H54 (cell line): ENCODE measurements at places on chromosomes 2 and 18.

DNA sequence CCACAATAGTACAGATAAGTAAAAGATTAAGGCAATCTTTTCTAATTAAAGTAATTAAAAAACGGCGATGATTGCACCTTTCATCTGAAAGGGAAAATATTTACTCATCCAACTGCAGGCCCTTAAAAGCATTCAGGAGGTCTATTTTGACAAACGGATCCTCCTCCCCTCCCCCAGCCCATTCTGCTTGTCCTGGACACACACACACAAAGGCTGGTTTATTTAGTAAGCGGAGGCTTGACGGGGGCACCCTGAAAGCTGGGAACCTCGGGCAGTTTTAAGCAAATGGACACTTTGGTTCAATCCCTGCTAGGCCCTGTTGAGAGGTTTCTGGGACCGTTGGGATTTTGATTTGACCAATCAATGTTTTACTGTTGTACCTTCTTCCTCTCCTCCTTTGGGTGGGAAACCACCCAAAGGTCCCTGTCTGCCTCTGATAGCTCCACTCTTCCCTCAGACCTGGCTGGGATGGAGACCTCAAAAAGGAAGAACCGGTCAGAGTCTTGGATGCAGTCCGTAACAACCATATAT is 135.8 kb upstream of the HAAO start:
- no peak for DNase-seq

GRCh38 chr2:146992466-146992865 is 852.4 kb upstream of the ACVR2A start:
- no peak for DNase-seq

- no peak for DNase-seq
Observed at GRCh38 chr2:207770602-207771404, 1.1 kb upstream of the FZD5 start.

DNA sequence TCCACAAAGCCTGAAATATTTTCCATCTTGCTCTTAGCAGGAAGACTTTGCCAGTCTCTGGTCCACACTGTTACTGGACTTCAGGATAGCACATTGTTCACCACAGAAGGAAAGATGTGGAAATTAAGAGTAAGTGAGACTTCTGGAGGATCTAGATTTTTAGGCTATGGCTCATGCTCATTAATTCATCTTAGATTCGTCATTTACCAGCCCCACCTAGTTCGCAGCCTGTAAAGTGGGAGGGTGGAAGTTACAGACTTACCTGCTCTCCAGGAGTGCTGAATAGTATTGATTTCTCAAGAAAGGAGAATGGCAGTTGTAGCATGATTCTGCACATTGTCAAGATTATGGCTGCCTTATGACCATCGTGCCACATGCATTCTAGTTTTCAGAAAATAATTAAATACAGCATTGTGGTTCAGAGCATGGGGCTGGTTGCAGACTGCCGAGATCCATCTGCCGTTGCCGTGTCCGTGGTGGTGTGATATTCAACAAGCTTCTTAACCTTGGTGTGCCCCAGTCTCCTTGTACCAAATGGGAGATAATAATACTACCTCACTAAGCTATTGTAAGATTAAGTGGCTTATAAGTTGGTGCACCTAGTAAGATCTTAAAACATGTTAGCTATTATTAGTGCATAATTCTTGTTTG is 56.8 kb downstream of the RNF144A start:
- no peak for DNase-seq

- no peak for DNase-seq
Observed at GRCh38 chr2:187168720-187169713, 279.0 kb downstream of the CALCRL start.

DNA sequence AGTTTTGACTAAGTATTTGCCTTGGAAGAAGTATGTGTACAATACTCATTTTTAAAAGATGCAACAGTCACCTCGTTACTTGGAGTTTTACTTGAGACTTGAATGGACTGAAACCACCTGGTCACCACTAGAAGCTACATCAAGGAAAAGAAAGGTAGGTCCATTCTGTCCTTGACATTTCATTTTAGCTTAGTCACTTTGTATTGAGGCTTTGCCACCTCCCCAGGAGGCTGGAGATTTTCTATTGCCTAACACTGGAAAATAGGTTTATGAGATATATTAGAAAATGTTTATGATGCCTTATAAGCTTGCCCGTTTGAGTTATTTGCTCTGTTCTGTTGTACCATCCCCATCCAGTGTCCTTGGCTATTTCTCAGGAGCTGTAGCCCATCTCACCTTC is 107.9 kb upstream of the ETAA1 start:
- DNase-seq, result no peak

GRCh38 chr2:100427627-100428258 is 10.3 kb upstream of the CHST10 start:
- DNase-seq, result peak; percentile 20

DNA sequence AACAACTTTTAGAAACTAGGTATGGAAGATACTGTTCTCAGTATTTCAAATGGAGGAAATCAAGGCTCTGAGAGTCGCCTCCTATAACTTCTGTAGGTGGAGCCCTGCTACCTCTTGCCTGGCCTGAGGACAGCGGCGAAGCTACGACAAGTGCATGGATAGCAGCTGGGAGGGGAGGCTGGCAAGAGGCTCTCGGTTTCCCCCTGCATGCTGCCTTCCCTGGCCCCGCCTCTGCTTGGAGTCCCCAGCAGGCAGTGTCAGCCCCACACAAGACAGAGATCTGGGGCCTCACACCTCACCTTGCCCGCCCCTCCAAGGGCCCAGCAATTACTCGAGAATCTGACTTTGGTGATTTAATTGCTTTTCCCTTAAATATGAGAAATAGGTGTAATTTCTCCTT is 107.6 kb upstream of the POU3F3 start:
- no peak for DNase-seq

GRCh38 chr2:162244541-162245031 is 1.3 kb upstream of the FAP start:
- DNase-seq, result peak; percentile 16

GRCh38 chr2:42799881-42800280 is 7.5 kb upstream of the HAAO start:
- DNase-seq, result no peak

- no peak for DNase-seq
Observed at GRCh38 chr18:54939361-54939917, 19.8 kb downstream of the CCDC68 start.

GRCh38 chr2:2687745-2688144 is 356.7 kb upstream of the MYT1L start:
- DNase-seq, result no peak

DNA sequence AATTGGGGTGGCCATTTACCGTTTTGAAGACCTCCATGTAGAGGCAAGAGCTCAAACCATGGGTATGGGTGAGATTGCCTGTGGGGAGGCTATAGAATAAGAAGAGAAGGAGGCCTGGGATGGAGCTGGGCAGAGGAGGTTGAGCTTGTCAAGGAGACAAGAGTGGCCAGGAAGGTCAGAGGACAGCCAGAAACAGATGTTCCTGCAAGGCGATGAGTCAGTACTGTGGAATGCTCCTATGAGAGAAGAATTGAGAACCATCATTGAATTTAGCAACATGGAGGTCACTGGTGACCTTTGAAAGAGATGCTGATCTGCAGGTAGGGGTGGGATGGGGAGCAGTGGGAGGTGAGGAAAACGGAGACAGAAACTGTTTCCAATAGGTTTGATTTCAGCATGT is 3.5 kb downstream of the ACSL3 start:
- DNase-seq, result peak; percentile 36

- DNase-seq, result no peak
Observed at GRCh38 chr2:43025709-43026295, 200.6 kb downstream of the ZFP36L2 start.

DNA sequence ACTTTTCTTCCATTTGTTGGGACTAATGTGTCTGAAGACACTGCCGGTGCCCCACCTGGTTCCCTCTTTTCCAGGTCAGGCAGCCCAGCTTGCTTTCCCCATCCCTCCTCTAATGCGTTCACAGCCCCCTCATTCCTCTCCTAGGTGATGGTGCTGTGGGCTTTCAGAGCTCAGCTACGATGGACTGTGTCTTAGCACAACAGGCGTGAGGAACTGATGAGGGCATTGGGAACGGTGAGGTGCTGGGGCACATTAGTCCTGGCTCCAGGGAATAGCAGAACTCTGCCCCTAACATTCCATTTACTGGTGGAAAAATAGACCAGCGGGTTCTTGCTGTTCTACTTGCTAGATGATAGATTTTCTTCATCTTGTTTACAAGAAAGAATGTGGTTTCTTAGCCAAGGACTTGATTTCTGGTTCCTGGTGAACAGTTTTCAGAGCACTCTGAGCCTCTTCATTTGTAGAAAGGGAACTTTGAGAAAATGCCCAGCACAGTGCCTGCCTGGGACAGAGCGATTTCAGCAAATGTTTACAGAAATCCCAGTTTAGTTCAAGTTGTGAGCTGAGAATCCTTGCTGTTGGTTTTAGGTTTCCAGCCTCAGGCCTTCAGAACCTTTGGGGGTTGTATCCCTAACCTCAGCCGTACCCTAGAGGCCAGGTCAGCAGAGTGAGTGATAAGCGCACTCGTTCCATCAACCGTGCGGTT is 42.5 kb downstream of the LDLRAD4 start:
- no peak for DNase-seq

DNA sequence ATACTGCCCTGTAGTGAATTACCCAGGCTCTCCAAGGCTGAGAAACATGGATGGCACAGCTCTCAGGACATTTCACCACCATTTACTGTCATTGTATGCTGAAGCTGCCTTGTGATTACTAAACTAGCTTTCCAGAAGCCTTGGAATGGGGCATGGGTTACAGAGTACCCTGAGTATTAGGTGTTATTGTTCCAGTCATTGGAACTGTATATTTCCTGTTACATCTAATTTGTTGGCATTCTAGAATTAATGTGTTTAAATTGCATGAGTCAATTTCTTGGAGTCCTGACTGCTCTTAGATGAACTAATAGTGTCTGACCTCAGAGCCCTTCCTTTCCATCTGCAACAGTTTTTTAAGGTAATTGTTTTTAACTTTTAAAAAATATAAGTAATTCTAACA is 9.0 kb downstream of the DGUOK start:
- DNase-seq, result no peak

GRCh38 chr2:127355407-127356008 is 32.3 kb downstream of the MAP3K2 start:
- DNase-seq, result no peak

DNA sequence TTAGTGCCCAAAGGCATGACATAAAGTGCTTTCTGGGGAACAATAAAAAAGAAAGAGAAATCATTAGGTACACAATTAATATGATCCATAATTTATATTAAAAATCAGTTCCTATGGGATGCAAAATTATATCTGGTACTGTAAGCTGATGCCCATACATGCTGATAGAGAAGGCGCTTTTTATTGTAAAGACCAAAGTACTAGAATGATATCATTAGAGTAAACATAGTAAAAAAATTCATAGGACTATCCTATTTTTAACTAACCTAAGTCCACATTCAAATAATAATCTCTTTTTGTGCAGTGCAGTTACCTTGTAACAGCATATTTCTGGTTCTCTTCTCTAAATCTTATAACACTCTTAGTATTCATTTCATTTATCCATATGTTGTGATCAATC is 252.2 kb downstream of the ASXL3 start:
- DNase-seq, result no peak

GRCh38 chr2:122960759-122961641 is 1064.1 kb upstream of the CNTNAP5 start:
- DNase-seq, result no peak

- DNase-seq, result no peak
Observed at GRCh38 chr18:3715231-3716080, 265.5 kb downstream of the TGIF1 start.

GRCh38 chr2:181656450-181657291 is at the start of gene CERKL:
Gene CERKL, minus strand, starts transcription at chr2:181657105. Its CDS starts 99 bp downstream, at chr2:181657006.
- peak; percentile 70 for DNase-seq

- no peak for DNase-seq
Observed at GRCh38 chr2:109017017-109017416, 28.0 kb upstream of the EDAR start.

- DNase-seq, result peak; percentile 88
Observed at GRCh38 chr18:712401-713134, at the start of gene ENOSF1. Gene ENOSF1, minus strand, starts transcription at chr18:712630. Its CDS starts 43 bp downstream, at chr18:712587.

DNA sequence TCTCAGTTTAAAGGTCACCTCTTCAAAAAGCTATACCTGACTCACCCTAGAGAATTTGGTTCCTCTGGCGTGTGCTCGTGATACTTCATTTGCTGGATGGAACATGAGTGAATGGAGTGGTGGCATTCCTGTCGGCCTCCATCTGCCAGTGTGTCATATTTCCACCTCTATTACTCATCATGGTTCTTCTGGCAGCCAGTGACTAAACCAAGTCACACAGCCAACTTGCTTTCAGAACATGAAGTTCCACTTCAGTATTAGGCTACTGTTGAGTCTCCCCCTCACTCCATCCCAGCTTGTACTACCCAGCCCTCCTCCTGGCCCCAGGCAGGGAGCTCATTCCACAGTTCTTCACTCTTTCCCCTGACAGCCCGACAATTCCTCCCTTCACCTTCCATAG is 169.8 kb downstream of the MREG start:
- DNase-seq, result peak; percentile 71

DNA sequence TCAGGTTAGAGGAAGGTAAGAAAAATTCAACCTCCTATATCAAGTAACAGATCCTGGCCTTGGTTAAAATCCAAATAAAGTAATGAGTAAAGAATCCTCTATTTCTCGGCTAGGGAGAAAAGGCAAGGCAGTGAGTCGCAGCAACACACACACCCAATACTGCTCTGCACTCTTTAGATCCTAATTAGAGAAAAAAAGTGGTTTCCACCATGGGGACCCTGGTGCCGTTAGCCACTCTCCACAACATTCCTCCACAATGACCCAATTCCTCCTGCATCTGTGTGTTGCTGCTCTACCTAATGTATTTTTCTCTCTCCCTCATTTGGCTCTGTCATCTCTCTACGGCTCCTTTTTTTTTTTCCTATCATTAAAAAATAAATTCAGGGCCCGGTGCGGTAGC is 462.7 kb downstream of the METTL4 start:
- no peak for DNase-seq

DNA sequence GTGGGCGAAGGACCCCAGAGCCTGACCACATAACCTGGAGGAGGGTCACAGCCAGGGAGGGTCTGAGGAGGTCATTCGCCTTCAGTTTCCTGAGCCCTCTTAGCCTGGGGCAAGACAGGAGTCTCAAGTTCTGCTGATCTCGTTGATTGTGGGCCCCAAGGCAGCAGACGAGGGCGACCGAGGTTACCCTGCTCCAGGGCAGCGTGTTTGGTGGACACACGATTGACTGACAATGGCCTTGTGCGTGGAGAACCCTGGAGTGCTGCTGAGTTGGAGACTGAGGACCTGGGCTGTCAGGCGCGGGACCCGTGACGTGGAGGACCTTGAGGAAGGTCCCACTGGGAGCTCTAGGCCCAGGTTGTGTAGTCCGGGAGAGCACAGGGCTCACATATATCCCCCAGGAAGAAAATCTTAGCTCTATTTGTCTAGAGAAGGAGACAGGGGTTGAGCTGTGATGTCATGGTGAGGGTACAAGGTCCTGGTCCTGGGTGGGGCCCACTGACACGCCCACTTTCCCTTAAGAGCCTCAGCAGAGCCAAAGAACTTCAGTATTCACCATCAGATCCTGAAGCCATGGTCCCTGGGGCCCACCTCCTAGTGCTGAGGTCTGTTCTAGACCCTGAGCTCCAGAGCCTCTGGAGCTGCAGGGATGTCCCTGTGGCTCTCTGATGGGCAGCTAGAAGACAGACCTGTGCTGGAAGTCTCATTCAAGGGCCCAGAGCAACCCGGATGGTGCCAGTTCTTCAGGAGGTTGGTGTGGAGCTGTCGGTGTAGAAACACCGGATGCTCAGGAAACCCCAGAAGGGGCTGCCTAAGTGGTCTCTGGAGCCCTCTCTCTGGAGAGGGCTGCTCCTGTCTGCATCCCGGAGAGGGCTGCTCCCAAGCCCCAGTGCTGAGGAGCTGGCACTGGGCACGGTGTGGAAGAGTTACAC is 53.1 kb downstream of the DYSF start:
- no peak for DNase-seq
